ENCODE measurements at places on chromosomes 4 and X.

DNA sequence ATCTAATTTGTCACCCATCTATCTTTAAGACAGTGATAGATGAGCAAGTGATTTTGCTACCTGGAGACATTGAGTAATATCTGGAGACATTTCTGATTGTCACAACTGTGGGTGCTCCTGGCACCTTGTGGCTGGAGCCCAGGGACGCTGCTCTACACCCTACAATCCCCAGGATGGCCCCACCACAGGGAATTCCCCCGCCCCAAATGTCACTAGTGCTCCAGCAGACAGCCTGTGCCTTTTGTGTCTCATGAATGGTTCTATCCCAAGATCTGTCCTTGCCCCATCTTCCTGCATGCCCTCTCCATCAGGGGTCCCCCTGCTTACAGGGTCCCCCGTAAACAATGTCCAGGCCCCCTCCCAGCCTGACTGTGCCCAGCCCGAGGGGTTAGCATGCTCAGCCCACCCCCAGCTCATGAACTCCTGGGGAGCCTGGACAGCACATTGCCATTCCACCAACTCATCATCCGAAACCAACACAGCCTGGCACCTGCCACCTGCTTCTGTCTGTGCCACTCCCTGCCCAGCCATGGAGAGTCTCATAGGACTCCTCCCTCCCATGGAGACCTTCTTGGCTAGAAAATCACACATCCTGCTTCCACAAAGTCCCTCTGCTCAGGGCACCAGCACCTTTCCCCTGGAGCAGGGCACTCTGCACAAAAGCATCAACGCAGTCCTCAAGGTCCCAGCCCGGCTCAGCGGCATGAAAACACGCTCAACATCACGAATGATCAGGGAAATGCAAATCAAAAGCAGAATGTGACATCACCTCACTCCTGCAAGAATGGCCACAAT is 5.7 kb downstream of the P2RY8 start:
- no peak for DNase-seq

DNA sequence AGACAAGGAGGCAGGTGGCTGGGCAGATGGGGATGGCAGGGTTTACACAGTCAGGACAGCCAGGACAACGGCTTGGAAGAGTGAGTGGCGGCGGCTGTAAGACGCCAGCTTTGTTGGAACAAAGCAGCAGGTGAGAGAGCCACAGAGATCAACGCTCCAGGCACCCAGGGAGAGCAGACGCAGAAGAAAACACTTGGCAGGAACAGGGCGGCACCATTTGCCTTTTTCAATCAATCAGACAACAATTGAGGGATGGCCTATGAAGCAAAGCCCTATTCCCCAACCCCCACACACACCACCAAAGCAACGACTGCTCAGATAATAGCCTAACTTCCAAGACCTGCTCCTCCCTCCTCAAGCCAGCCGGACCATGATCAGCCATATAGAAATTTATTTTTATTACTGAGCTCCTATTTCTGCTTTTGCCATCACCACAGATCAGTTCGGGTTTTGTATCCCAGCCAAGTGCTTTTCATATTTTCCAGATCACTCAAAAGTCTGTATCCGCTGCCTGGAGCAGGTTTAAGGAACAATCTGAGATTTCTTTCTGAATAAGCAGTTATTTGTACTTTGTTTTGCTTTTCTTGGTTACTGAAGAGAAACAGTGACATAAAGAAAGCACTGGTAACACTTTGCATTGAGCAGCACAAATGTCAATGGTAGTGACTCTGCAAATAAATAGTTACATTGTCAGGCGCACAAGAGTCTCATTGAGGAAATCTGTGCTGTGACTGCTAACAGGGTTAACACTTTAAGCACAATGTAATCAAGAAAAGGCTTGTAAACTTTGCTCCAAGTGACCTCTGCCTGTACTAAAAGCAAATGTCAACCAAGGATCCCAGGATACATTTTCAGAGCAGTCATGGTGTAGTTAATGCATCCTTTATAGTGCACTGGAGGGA is 81.8 kb upstream of the RBPJ start:
- no peak for DNase-seq

GRCh38 chr4:38904090-38904666 is 36.6 kb downstream of the FAM114A1 start:
- DNase-seq = no peak

- DNase-seq = no peak
These were observed 297.1 kb downstream of the ADAM29 start for GRCh38 chr4:175215208-175215607.

GRCh38 chr4:76200771-76201231 is 12.8 kb downstream of the SCARB2 start:
- DNase-seq = no peak

DNA sequence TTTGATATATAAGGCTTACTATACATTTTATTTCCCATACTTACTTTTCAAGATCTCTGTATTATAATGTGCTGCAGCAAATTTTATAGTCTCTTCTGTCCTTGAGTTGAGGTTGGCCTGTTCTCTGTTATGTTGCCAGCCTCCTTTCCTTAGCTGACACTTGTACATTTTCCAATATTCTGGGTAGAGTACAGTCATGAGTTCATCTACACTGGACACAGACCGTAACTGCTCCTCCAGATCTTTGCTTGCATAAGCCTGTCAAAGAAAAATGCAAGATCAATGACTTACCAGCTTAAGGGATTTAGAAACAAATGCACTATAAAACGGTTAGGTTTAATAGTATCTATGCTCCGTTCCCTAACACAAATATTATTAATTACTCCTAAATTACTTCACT is 63.2 kb downstream of the VEGFC start:
- no peak for DNase-seq

GRCh38 chrX:13252726-13253125 is 67.1 kb downstream of the ATXN3L start:
- DNase-seq = no peak

DNA sequence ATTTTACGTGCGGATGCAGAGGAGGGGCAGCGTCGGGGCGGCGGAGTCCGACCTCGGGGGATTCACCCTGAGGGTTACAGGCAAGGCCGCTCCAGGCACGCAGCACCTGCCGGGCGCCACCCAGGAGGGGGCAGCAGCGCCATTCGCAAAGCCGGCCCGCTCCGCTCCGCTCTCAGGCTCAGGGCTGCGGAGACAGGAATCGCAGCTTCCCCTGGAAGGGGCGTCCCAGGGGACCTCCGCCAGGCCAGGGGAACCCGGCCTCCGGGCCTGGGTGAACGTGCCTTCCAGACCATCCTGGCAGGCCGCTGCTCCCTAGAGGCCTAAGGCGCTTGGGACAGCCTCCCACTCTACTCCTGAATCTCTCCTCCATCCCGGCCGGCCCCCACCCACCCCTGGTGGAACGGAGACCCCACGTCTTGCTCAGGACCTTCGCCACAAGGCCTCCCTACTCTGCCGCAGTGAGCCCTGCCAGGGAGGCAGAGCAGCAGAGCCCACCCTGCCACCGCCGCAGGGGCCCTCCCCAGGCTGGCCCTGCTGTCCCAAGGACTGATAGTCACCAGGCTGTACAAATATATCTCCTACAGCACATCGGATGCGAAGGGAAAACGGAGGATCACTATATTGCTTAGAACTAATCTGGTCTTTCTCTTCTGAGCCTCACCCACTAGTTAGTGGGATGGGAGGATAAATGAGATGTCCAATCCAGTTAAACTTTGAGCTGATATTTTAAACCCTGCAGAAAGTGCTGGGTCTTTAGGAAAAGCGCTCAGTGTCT is 115.0 kb downstream of the SMIM20 start:
- DNase-seq = no peak

GRCh38 chr4:17561195-17561909 is 15.6 kb upstream of the LAP3 start:
- no peak for DNase-seq

DNA sequence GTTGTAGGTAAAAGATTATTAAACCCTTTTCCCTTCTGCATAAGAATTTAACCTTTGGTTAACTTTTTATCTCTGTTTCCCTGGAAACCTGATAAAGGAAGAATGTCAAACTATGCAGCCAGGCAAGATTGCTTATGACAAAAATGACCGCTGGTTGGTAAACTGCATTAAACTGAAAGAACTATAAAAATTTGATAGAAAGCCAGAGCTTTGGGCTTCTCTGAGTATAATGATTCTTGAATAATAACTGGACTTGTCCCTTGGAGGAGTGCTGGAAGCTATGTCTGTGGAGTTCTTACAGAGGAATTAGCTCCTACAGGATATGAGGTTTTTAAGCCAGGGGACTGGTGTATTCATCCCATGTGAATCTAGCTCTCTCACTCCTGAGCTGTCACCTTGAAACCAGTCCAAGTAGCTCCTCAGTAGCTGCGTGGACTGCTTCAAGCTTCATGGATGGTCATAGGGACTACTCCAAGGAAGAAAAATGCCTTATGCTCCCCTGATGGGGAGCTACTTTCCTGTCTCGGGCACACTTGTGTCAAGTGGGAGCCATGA is 52.0 kb downstream of the RASL11B start:
- no peak for DNase-seq

DNA sequence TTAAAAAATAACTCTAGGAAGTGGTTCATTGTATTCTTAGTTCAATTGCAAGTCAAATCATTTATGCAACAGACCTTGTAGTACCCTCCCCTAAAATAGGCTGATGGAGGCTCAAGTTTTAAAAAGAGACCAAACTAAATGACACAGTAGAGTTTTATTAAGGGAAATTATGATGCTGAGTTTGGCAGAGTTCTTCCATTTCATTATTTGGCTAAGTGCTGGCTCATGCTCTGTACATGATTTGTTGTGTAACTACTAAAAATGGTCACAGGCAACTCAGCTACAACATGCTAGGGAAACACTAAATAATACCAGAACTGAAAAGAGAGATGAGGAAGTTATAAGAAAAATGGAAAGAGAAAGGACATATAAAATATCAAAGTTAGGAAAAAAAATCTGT is 96.1 kb upstream of the TFDP3 start:
- no peak for DNase-seq

GRCh38 chrX:39841604-39842003 is 256.2 kb downstream of the BCOR start:
- DNase-seq = no peak

GRCh38 chr4:21768349-21769310 is 179.9 kb downstream of the KCNIP4 start:
- DNase-seq = no peak

Data from activated CD8-positive, alpha-beta memory T cell treated with anti-CD3 and anti-CD28 coated beads for 1 hour (primary cell).